ENCODE measurements at places on chromosomes 13 and 19. TPM values are rescaled to one million over a fixed set of nuclear protein-coding genes. Genes with fewer than 3 reads are reported as not detected.
A peak's percentile ranks its signal among the peaks of the same experiment; 100 is the strongest.

The CKM gene
- total RNA-seq, result not detected

DNA sequence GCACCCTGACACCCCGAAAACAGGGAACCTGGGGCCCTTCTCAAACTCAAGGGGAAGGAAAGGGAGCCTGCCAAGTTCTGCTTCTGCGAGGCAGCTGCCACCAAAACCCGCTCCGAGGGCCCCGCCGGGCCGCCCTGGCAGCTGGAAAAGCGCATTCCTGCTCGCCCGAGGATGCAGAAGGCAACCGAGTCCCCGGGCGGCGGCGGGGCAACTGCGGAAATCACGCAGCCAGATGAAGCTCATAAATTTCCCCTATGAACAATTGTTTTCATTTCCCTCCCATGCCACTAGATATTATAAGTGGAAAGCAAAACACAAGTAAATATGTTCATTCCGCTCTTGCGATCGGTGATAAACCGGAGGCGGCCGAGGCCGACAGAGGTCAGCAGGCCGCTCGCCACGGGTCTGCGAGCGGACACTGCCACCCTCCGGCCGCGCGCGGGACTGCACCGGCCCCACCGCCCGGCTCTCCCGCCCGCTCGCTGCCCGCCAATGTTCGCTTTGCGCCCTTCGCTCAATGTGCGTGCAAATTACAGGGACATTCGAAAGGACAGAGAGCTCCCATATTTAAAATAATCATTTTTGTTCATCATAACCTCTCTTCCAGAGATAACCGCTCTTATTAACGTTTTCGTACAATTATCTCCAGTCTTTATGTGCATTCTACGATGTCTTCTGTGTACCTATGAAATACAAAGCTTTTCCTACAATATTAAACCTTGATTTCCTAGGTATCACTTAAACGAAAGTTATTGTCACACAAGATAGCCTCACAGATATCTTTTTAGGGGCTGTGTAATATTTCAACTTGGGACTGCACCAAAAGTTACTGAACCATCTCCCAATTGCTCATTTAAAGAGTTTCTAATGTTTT, 120.8 kb upstream of the ZNF507 start:
- DNase-seq, result peak; percentile 52

DNA sequence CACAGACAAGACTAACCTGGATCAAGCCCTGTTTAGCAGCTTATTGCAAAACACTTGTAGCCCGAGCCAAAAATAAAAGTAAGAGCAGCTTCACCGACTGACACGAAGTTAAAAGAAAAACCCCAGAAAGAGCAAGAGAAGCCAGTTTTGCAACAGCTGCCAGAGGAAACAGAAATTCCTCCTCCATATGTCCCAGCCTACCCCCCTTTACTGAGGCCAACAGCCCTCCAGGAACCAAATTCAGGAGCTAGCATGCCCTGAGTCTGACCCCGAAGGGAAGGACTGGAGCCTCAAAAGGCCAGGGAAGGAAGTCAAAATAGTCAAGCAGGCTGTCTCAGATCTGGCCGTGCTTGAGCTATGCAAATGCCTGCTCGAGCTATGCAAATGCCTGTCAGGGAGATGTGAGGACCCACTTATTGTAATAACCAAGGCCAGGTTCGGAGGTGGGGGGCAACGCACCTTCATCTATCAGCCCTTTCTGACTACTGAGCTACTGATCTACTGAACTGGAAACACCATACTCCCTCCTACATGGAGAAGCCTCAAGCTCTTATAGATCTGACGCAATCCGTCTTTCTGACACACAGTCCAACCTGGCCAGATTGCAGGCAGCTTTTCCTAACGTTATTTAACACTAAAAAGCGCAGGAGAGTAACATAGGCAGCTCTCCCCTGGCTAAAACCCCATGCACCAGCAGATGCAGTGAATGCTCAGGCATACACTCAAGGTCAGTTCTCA, 6.7 kb downstream of the SIGLEC11 start:
- DNase-seq, result no peak

GRCh38 chr13:30319655-30320054, 12.3 kb upstream of the KATNAL1 start:
- no peak for DNase-seq

DNA sequence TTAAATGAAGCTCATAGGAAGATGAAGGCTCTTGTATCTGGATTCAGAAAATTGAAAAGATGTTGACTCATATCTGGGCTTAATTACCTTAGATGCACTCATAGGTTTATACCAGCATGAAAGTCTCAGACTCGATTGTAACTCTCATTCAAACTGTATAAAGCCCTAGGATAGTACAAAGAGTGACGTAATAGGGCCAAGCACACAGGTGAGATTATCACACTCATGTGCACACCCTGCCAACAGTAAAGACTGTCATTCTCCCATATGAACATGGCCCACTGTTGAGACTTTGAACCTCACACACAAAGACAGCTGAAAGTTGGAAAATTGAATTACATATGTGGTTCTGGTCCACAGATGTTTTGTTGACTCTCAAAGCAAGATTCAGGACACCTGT, 18.0 kb upstream of the ZNF723 start:
- DNase-seq, result no peak

DNA sequence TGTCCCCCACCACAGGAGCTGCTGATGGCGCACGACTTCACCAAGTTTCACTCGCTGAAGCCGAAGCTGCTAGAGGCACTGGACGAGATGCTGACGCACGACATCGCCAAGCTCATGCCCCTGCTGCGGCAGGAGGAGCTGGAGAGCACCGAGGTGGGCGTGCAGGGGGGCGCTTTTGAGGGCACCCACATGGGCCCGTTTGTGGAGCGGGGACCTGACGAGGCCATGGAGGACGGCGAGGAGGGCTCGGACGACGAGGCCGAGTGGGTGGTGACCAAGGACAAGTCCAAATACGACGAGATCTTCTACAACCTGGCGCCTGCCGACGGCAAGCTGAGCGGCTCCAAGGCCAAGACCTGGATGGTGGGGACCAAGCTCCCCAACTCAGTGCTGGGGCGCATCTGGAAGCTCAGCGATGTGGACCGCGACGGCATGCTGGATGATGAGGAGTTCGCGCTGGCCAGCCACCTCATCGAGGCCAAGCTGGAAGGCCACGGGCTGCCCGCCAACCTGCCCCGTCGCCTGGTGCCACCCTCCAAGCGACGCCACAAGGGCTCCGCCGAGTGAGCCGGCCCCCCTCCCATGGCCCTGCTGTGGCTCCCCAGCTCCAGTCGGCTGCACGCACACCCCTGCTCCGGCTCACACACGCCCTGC, 4.4 kb upstream of the NOP53 start:
- no peak for DNase-seq

- DNase-seq, result no peak
These were observed 36.6 kb downstream of the LHFPL6 start for GRCh38 chr13:39566216-39566869.

DNA sequence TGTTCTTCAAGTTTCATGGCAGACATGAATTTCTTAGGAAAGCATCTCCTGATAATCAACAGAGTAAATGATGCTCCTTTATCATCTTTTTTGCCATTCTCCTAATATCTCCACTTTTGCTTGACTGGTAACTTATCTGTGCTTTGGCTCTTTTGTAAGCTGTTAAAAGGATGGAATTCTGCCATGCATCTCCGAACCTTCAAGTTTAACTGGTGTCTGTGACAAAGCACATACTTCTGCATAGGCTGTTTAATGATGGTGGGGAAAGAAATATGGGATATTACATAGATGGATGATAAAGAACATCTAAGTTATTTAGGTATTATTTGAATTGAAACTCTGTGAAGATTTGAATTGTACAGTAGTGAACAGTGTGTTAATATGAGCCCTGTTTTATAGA, 866.9 kb upstream of the SLITRK1 start:
- DNase-seq, result no peak

- DNase-seq, result no peak
These were observed 4.8 kb upstream of the IFI30 start for GRCh38 chr19:18168673-18169381.

DNA sequence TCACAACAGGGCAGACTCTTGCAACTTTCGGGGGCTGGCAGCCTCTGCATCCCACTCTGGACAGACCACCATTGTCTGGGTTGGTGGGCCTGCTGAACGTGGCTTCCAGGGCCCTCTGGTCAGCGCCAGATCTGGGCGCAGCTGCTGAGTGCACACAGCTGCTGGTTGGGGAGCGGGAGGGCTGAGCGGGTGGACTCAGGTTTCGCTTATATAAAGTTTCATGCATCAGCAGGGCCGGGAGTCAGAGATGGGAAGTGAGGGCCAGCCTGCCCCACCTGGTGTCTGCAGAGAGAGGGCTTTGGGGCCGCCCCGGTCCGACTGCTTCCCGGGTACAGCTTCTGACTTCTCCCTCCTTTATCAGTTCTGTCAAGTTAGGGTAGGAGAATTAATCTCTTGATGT, 6.9 kb downstream of the ARHGEF7 start:
- DNase-seq, result no peak

- no peak for DNase-seq
These were observed 10.0 kb downstream of the CUL4A start for GRCh38 chr13:113219256-113219940.

Data from T-helper 17 cell (primary cell).